ENCODE measurements at places on chromosomes 12 and 14.

DNA sequence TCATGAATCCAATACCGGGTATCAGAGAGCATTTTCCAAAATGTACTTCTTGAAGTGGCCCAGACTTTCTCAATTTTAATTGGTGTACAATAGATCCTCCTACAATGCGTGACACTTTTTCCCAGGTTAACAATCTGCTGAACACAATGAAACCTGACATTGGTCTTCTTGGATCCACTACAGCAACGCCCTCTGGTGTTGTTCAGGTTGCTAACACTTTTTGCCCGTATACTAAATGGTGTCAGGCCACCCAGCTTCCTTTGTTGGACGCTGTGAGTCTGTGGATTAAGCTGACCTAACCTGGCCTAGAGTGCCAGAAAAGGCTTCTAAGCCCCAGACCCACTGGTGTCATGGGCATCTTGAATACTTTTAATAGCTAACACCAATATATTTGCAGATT, 89.2 kb downstream of the KCNK10 start:
- no peak for DNase-seq

GRCh38 chr14:99647411-99647810, 2.5 kb downstream of the HHIPL1 start:
- no peak for DNase-seq

DNA sequence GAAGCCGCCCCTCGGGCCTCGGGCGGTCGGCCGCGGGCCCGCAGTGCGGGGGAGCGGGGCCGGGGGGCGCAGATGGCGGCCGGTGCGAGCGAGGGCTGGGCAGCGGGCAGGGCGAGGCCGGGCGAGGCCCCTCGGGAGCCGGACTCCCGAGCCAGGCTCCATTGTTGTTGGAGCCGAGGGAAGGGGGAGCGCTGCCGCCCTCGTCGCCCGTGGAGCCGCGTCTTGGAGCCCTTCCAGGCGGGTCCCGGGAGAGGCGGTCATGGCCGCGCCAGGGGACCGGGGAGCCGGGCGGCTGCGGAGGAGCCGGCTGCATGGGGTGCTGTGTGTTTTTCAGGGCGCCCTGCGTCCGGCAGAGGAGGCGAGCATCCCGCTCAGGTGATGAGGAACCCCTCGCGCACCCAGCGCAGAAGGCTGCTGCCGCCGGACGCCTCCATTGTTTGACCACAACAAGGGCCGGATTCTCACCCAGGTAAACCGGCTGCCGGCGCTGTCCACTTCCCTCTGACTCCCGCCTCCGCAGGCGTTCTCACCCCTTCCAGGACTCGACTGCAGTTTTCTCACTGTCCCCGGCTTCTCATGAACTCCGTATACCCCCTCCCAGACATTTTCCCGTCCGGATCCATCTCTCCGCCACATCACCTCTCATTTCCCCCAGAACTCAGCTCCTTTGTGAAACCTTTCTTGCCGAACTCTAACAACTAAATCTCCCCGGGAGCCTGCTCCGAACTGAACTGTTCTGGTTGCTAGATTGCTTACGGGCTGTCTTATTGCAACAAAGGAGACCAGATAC, 732 bp downstream of the ZNF664 start:
- DNase-seq: no peak

DNA sequence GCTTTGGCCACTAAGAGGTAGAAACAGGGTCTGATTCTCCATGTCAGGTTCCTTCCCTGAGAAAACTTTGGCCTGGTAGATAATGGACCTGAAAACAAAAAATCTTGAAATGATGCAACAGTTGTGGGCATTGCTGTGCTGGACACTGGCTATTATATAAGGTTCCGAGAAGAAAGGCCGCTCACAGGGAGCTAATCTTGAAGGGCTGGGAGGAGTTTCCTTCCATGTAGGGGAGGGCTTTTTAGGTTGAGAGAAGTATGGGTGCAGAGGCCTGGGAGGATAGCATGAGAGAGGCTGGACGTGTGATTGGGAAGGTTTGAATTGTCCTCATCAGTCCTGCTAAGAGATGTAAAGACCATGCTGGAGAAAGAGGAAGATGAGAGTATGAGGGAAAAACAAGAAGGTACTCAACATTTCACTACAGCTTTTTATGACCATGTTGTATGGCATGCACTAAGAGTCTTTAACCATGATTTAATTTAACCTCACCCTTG, 11.6 kb downstream of the LRRK2 start:
- no peak for DNase-seq

- DNase-seq: no peak
These were observed 33.4 kb downstream of the CHST11 start for GRCh38 chr12:104490186-104490585.

DNA sequence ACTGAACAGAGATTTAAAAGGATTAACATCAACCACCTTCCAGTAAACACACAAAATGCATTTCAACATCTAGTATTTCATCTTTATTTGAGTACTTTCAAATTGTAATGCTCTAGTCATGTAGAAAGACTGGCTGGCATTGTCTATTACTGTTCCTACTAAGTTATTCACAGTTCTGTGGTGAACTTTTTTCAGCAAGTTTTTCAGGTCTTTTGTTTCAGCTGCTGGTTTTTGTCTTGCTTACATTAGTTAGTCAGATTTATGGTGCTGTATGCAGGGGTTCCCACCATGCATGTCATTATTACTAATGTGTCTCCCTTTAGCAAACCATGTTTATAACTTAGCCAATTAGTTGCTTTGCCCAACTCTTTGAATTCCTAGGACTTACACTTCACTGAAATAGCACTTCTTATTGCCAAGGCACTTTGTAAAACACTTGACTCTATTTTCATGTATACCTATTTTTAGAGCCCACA, 253.4 kb upstream of the KITLG start:
- no peak for DNase-seq

- DNase-seq: no peak
These were observed 16.5 kb upstream of the SEL1L start for GRCh38 chr14:81550001-81550637.

DNA sequence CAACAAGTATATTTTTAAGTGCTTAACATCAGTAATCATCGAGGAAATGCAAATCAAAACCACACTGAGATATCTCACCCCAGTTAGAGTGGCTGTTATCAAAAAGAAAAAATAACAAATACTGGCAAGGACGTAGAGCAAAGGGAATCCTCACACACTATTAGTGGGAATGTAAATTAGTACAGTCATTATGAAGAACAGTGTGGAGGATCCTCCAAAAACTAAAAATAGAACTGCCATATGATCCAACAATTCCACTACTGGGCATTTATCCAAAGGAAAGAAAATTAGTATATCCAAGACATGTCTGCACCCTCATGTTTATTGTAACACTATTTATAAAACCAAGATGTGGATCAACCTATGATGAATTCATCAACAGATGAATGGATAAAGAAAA, 149.0 kb upstream of the PWP1 start:
- no peak for DNase-seq

- DNase-seq: no peak
These were observed 52.7 kb upstream of the HIF1A start for GRCh38 chr14:61642614-61642982.

DNA sequence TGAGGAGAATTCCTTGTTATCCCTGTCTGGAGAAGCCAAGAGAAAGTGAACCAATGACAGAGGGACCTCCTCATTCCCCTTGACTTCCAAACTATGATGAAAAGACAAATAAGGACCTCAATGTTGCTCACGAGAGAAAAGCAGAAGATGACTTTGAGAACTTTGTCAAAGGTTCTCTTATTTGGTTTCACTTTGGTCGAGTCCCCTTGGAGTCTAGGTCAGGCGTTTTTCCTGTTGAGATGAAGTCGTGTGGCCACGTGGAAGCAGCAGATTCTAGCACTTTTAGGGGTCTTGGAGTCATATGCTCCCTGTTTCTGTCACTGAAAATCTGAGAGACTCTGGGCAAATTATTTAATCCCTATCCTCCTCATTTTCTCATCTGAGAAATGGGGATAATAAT, 33.8 kb upstream of the COL2A1 start:
- DNase-seq: no peak

- DNase-seq: no peak
These were observed 364.8 kb downstream of the CACNA1C start for GRCh38 chr12:2417481-2418160.

- no peak for DNase-seq
These were observed 144.2 kb downstream of the C12orf75 start for GRCh38 chr12:105474672-105475071.

GRCh38 chr12:80766897-80767296, 50.2 kb downstream of the MYF5 start:
- no peak for DNase-seq

- no peak for DNase-seq
These were observed 467 bp upstream of the JAG2 start for GRCh38 chr14:105168979-105169507.

DNA sequence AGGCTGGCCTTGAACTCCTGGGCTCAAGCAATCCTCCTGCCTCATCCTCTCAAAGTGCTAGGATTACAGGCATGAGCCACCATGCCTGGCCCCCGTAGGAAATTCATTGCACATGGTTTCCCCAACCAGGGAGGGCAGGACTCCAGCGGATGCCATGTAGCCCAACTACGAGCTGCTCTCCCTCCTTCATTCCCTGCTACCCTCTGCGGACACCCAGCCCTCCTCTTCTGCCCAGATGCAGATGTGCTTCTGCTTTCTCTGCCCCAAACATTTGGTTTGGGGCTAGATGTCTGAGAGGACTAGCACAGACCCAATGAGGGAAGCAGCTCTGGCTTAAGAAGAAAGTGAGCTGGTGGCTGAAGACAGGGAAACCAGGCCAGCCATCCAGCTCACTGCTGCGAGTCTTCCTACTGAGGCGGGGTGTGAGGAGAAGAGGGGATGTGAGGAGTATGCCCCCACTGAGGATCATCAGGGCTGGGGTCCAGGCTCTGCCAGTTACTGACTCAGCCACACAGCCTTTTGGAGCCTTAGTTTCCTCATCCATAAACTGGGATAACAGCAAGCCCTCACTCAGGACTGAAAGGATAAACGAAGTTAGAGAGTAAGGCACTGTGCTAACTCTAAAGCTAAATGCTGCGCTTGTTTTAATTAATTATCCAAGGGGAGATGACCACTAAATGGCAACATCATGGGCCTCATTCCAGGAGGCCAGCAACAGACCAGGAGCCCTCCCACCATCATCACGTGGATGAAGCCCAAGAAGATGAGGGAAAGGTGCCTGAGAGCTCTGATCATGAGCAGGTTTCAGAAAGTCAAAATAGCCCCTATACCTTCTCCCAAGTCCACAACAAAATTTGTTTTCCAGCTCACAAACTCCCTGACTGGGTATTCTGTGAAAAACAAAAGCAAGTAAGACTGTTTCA, 10.9 kb downstream of the CTDSP2 start:
- DNase-seq: no peak

DNA sequence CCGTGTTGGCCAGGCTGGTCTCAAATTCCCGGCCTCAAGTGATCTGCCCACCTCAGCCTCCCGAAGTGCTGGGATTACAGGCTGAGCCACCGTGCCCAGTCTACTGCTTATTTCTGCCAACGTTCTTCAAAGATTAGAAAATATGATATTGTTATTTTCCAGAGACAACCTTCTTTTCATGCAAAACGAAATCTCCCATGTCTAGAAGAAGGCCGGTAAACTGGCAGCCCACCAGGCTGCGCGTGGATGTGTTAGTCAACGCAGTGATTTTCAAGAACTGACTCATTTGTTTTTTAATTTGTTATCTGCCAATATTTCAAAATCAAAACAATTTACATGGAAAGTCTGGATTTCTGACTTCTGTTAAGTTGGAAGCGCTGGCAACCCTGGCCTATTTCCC, 169.6 kb downstream of the RIMBP2 start:
- DNase-seq: no peak

DNA sequence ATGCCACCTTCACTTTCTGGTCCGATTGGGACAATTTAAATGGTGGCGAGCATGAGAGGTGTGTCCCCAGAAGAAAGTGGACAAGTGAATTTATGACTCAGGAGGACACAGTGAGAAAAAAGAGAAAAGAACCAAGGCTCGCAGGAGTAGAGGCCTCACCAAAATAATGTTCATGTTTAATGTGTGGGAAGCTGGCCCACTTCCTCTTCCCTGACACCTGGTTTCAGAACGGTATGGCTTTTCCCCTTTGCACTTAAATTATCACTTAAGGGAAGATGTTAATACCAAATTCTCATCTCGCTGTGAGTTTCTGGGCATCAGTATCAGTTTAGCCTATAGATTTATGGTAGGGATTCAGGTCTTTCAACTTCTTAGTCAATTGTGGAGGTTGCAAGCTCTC, 226.4 kb downstream of the GLT1D1 start:
- DNase-seq: no peak

DNA sequence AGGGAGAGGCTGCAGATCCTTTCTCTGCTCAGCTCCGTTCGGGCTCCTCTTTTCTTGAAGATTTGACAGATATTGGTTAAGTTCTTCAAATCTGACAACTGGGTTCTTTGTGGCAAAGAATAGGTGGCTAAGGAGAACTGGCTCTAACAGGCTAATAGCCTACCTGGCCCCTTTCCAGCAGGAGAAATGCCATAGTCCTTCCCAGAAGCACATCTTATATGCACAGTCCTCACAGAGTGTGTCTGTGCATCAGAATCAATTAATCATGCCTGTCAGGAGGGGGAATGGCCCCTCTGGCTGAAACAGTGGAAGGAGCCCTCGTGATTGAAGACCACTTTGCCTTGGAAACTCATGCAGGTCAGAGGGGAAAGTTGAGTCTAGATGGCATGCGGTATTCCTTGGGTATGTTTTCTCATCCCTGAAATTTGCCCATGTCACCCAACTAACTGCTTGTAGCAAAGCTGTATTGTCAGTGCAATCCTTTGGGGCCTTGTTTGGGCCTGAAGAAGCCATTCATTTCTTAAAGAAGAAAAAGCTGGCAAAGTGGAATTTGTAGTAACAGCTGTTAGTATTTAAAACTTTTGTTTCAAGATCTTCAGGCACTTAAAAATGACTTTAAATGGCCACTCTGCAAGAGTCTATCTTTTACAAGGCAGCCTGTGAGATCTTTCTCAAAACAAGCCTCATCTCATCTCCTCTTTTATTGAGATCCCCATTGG, 251.5 kb downstream of the ZFP36L1 start:
- no peak for DNase-seq

DNA sequence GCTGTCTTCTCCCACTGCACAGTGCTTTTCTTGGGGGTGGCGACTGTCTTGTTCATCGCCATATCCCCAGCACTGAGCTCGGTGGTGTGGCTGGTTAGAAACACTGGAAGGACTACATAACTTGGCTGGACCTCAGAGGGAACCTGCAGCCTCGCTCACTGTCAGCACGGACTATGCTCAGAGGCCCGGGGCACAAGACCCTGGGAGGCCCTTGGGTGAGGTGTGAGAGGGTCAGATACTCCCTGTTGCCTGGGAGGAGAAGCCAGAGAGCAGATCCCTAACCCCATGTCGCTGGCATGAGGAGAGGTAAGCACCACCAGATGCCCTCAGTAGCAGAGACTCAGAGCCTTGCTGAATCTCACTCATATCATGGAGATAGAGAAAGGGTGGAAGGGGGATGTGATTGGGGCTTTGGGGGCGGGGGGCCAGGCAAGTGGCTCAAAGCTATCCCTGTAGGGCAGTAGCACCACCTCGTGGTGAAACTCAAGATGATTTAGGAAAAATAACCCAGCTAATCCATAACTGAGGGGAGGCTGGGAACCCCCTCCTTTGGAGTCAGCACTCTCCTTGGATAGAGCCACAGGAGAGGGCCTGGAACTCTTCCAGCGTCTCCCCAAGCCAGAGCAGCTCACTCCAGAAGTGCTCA, 18.7 kb upstream of the HDAC7 start:
- DNase-seq: no peak

GRCh38 chr14:94139006-94139405, 9.6 kb upstream of the IFI27L2 start:
- DNase-seq: no peak
